Right lung (tissue), 10 donors: ENCODE measurements at places on chromosomes 2 and 18. TPM values are rescaled to one million over a fixed set of nuclear protein-coding genes. Genes with fewer than 3 reads are reported as not detected.

DNA sequence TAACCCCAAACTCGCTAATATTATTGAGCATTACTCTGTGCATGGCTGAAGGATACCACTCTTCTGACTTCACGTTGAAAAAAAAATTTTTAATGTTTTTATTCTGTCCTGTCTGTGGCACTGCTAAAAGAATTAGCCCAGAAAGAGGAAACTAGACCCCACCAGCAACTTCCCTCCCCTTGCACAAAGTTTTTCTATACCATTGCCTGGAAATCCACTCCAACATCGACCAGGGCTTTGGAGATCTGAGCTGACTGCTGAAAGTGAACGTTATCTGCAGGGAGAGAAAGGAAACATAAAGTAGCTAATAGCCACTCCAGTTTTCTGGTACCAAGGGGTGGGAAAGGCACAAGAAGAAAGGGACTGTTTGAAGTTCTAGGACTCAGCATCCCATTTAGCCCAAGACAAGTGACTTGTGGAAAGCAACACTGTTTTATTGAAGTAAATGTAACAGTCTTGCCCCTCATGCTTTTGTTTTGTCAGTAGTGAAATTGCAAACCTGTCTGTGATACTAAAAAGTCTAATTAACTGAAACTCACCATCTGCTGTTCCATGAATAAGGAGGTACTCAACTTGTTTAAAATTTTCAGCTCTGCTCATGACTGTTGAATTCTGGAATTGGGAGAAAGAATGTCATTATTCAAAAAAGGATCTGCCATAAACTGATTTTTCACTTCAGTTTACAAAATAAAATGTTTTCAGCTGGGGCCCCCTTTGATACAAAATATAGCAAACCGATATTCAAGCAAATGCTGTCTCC lies 79.1 kb downstream of the DPP4 start:
- DNase-seq, result no peak

DNA sequence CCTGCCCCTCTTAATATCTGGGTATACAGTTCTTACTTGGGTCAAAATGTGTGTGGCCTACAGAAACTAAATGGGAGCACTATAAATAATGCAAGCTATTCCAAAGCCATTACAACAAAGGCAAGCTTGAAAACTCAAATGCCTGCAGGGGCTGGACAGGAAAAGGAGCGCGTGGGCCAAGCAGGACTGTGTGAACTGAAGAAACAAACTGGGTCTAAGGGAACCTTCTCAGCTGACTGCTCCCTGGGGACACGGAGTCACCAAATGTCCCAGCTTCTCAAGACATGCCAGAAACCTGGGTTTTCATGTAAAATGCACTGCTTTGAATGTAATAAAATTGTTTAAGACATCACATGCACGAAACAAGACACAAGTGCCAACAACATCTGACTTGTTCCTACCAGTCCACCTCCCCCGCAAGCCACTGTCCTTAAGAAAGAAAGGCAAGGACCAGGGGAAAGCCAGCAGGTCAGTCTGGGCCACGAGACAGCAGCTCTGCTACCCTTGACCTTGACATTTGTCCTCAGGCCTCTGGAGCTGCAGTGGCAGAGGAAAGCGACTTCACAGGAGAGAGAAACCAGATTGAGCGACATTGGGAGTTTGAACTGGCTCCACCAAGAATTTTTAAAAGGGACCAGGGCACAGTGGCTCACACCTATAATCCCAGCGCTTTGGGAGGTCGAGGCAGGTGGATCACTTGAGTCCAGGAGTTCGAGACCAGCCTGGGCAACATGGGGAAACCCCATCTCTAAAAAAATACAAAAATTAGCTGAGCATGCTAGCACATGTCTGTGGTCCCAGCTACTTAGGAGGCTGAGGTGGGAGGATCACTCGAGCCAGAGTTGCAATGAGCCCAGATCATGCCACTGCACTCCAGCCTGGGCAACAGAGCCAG lies 89.7 kb upstream of the SH3BP4 start:
- no peak for DNase-seq

DNA sequence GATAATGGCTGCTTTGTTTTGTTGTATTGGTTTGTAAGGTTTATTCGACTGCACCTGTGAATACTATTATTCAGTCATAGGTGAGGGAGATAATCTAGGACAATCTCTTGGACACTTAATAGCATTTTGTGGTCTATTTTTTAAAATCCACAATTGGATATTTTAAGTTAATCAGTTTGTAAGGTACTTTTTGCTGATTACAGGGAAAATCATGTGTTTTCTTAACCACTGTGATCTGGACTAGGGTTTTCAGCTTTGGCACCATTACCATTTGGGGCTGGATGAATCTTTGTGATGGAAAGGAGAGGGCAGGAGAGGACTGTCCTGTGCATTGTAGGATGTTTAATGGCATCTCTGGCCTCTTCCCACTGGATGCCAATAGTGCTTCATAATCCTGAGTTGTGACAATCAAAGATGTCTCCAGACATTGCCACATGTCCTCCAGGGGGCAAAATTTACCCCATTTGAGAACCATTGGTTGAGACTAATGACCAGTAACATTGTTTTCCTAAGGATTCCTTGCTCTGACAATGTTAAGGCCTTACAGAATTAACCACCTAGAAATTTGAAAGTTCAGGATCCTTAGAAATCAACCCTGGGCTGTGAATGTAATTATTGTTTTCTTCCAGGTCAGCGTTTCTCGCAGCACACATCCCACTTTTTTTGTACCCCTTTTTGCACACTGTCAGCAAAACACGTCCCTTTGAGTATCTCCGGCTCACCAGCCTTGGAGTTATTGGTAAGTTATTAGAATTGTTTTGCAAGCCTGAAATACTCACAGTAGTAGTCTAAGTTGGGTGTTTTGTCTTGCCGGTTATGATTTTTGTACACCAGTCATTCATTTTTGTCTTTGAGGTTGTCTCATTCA lies 15.6 kb downstream of the CNOT9 start:
- no peak for DNase-seq

Gene PLEKHB2
- polyA plus RNA-seq, result 38.2 TPM

- no peak for DNase-seq
Measured at GRCh38 chr18:37499913-37500312, 65.7 kb downstream of the CELF4 start.
